ENCODE measurements at places on chromosomes 1 and 21.

DNA sequence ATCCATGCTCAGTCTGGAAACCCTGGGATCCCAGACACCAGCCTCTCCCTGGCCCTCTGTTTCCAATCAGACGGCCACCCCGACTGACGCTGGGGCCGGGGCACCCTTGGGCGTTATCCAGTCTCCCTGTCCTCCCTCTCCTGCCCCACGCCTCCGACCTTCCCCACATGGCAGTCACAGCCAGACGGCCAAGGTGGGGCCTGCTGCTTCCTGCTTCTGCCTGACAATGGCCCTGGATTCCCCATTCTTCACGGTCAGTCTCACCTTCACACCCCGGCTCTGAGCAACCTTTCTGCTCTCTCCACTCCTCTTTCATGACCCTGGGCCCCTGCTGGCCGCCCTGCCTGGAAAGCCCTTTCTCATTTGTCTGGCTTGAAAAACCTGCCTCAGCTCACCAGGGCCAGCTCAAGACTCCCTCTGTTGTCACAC lies 6.6 kb downstream of the GNG4 start:
- no peak for DNase-seq

GRCh38 chr1:26162220-26162709 lies 3.4 kb downstream of the FAM110D start:
- no peak for DNase-seq

GRCh38 chr1:233240371-233240770 lies 55.2 kb downstream of the PCNX2 start:
- DNase-seq: no peak

DNA sequence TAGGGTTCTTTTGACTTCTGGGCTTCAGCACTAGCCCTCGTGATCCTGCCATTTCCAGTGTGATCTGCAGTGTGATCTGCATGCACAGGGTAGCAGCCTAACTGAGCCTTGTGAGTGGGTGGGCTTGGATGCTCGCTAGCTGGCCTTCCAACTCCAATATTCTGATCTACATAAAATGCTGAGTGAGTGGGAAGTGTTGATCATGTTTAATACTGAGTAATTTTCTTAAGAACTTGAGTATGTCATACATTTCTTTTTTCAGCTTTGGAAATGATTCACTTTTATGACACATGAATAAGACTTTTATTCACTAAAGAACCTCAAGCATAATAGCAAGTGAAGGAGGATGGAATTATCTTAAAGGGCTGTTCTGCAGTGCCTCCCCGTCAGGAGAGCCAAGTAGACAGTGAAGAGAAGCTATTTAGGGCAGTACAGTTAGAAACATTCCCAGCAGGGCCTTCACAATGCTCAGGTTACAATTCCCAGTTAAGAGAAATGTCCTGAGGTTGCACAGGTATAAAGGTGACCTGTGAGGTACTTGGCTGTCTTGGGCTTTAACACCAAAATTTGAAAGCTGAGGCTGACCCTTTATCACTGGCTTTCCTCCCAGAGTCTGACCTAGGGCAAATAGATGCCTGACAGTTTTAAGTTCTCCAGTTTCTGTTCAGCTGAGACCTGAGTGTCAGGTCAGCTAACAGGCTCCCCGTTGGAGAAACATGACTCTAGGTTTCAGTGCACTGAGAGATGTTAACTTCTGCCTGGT lies 29.1 kb upstream of the LRRC8C start:
- no peak for DNase-seq
